Activated naive CD8-positive, alpha-beta T cell treated with anti-CD3 and anti-CD28 coated beads for 36 hours (primary cell): ENCODE measurements at places on chromosomes 4 and X.

DNA sequence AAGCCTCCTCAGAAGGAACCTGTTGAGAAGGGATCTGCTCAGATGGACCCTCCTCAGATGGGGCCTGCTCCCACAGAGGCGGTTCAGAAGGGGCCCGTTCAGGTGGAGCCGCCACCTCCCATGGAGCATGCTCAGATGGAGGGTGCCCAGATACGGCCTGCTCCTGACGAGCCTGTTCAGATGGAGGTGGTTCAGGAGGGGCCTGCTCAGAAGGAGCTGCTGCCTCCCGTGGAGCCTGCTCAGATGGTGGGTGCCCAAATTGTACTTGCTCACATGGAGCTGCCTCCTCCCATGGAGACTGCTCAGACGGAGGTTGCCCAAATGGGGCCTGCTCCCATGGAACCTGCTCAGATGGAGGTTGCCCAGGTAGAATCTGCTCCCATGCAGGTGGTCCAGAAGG lies 22.9 kb downstream of the REST start:
- no peak for DNase-seq

DNA sequence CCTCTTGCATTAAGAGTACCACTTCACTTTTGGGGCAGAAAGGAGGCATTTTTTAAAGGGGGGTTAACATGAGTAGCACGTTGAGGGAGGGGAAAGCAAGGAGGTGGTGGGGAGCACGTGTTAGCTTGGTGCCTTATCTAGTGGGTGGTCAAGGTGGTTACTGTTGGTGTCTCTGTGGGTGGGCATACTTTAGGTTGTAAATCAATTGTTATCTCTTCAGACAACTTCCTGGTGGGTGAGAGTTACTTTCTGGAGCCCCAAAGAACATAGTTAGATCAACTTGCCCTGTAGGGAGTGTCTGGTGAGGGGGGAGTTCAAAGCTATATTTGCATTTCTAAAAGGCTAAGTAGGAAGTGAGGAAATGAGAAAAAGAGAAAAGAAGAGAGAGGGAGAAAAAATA lies 297.7 kb upstream of the CLNK start:
- no peak for DNase-seq

GRCh38 chrX:101397779-101398178 lies 7.0 kb downstream of the RPL36A start:
- no peak for DNase-seq

GRCh38 chr4:8229331-8229975 lies 30.4 kb downstream of the SH3TC1 start:
- DNase-seq, result peak; percentile 20

DNA sequence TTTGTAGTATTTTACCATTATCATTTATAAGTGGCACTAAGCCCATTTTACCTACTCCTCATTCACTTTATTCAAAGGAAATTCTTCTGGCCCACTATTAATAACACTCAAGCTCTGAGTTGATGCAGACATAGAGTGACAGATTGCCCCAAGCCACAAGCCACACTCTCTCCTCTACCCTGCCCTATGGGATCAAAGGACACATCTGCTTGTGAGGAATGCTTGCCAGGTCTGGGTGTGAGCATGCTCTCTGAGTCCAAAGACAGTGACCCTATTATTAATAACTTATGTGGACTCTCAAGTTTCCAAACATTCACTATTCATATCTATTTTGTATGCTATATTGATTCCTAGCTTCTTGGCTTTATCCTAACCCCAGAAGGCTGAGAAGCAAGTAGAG lies 18.5 kb downstream of the ETNPPL start:
- DNase-seq, result no peak

DNA sequence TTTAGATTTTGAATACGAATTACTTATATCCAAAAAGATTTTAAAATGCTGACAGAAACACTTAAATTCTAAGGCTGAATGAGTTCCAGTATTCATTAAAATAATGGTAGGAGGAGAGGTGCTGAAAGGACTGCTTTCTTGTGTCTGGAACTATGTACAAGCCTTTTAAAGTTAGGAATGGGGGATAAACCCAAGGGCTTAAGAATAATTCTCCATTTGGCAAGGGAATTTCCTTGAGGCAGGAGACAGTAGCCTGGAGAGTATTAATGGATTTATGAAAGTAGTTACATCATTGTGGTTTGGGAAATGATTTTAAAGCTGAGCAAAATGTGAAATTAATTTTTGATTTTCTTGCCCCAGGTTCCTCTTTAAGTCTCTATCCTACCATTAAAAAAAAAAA lies 266.5 kb upstream of the KCNIP4 start:
- no peak for DNase-seq

DNA sequence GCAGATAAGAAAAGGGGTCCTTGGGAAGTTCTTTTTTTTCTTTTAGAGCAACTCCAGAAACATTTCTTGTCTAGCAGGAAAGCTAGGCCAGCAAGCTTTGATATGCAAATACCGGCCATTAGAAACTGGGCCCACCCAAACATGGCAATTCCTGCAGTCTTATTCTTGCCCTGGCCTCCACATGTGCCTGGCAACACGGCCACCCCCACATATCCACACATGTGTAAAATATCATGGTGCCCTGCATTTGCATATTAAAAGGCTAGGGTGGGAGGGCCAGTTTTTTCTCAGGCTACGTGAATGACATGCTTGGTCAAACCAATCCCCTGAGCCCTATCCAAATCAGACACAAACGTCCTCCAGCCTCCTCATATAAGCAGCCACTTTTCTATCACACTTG lies 171.7 kb upstream of the ZCCHC13 start:
- no peak for DNase-seq

GRCh38 chr4:123248085-123248659 lies 148.4 kb upstream of the SPRY1 start:
- no peak for DNase-seq

DNA sequence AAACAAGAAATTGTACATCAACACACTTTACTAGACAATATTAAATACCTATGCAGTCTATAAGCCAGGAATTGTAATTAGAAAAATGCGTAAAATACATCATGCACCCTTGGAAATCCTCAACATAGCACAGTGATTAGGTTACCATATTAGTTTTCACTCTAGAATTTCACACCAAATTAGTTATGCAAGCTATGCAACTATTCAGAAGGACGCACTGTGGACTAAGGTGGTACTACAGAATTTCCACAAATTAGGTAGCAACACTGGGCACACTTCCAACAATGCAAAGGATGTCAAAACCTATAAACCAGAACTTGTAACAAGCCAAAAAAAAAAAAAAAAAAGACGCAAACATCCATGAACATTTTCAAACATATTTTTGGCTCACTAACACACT lies 71.1 kb upstream of the ZCCHC13 start:
- DNase-seq, result no peak

DNA sequence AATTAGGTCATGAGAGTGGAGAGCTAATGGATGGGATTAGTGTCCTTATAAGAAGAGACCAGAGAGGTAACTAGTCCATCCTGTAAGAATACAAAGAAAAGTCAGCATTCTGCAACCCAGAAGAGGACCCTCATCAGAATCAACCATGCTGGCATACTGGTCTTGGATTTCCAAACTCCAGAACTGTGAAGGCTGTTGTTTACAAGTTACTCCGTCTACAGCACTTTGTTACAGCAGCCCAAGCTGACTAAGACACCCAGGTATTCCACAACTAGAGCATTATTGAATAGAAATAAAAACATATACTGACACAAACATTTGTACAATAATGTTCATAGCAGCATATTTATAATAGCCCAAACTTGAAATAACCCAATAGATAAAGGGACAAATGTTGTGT lies 9.2 kb downstream of the TMEM156 start:
- DNase-seq, result no peak

DNA sequence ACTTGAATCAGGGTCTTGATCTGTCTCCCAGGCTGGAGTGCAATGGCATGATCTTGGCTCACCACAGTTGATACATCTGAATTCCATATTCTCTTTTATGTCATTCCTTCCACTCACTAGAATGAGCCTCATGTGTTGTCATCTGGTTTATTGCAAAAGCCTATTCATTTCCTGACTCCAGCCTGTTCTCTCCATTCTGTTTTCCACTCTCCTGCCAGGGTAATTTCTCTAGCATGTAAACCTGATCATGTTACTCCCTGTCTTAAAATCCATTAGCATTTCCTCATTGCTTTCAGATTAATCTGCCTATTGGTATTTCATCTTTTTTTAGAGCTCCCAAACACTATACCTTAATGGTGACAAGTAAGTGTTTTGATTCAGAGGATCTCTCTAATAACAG lies 4.3 kb upstream of the DDX60L start:
- no peak for DNase-seq

GRCh38 chr4:161546902-161547301 lies 616.9 kb downstream of the FSTL5 start:
- DNase-seq, result no peak

DNA sequence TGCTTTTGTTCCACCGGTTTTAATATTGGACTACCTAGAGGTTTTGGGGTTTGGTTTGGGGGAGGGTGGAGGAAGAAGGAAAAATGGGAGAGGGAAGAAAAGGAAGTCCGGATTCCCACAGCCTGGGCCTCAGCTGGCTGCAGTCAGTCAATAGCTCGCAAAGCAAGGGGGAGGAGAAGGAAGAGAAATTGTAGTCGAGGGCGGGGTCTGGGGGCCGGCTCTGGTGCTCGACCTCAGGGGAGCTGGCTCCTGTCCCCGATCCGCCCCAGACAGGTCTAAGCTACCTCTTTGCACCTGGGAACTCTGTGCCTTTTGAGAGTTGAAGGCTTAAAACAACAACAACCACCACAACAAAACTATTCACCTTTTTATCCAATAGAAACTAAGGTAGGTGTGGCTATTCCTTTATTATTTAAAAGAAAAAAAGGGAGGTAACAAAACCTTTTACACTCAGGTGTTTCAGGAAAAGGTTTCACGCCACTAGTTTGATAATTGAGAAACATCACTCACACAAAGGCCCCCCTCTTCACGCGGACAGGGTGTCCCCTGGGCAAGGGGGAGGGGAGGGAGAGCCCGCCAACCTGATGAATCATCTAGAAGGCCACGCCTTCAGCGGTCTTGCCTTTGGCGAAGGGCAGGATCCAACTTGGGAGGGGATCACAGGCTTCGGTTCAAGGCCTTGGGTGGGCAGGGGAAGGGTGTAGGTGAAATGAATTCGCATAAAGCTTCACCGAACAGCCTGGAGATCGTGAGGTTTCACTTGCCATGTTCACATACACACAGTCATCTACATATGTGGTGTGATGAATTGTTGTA lies 1.6 kb upstream of the LNX1 start:
- DNase-seq, result no peak

GRCh38 chrX:139211568-139212182 lies 318.9 kb upstream of the F9 start:
- DNase-seq, result no peak

- DNase-seq, result no peak
Measured at GRCh38 chr4:83267121-83267829, 17.3 kb downstream of the COQ2 start.

GRCh38 chrX:23773601-23774175 lies 9.3 kb upstream of the SAT1 start:
- DNase-seq, result peak; percentile 34

DNA sequence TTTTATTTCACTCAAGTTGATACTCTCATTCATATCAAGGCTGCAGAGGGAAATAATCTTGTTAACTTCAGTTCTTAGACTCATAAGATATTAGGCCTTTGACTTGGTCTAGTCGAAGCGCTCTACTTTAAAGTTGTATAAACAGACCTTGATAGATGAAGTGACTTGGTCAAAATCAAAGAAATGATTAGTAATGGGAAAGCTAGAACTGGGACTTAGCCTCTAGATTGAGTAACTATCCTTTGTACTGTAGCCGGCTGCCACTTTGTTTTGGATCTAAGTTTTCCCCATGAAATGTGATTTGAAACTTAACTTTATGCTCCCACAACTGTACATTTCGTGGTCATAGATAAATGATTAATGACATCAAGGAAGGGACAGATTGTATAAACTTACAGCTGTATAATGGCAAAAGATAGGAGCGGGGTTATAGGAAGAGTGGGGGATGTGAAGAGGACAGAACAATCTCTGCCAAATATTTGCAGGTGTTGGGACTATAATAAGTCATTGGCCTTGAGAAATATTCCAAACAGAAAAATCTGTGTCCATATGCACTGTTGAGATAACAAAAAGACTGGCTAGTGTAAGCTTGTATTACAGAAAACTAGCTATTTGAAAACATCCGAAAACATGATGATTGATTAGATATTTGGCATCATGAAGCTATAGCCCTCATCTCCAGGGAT lies 17.2 kb downstream of the MID2 start:
- DNase-seq, result no peak
